Caki2 (cell line): ENCODE measurements at places on chromosomes 1 and 21. TPM values are rescaled to one million over a fixed set of nuclear protein-coding genes. Genes with fewer than 3 reads are reported as not detected.

DNA sequence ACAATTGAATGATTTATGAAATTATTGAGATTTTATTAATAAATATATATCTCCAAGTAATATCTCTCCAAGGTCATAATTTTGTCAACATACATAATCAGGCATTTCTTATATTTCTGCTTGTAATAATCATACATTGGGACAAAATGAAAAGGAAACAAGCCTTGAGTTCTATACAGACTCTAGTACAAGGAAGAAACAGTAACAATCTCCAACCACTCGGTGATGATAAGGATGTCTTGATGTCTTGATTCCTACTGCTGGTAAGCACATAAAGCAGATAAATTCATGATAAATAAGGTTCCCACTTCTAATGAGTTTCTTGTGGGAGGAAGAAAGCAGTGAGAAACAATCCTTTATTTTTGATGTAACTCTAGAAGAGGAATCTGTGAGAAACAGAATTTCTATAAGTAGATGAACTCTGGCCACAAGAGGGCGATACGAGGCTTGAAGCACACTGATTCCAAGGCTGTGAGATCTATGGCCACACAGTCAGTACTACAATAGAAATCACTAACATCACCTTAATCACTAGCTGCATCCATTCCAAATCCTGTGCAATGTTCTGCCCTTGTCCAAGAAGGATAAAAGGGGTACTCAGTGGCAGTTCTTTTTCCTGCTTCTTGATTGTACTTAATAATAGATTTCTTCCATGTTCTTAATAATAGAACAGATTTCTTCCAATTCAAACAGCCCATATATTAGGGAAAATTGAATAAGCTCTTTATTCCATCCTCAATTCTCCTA is 41.4 kb upstream of the LRRC8B start:
- DNase-seq: peak; percentile 38

SELP gene
- not detected in 2 replicates for total RNA-seq

DMBX1 gene
- total RNA-seq: not detected in 2 replicates

- no peak for DNase-seq
Observed at GRCh38 chr1:115218699-115219098, 119.3 kb downstream of the NGF start.

PRRX1 gene
- total RNA-seq: not detected in 2 replicates

- no peak for DNase-seq
Observed at GRCh38 chr1:224188286-224188685, 5.2 kb downstream of the DEGS1 start.

DNA sequence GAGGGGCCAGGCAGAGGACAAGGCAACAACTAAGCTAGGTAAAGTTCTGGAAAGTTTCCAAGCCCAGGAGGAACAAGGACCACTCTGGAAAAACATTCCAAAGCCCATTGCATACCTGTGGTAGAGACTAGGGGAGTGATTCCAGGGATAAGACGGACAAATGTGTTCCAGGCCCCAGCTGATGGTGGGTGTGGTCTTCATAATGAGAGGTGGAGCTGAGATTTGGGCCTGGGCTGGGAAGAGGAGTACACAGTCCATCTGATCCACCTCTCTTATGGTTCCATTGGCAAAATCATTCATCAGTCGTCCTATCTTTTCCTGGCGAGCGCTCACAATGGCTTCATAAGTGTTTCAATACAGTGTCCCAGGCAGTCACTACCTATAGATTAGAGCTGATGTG is 4.5 kb downstream of the KLHDC7A start:
- DNase-seq: no peak

MSH4 gene
- not detected in 2 replicates for total RNA-seq

DNA sequence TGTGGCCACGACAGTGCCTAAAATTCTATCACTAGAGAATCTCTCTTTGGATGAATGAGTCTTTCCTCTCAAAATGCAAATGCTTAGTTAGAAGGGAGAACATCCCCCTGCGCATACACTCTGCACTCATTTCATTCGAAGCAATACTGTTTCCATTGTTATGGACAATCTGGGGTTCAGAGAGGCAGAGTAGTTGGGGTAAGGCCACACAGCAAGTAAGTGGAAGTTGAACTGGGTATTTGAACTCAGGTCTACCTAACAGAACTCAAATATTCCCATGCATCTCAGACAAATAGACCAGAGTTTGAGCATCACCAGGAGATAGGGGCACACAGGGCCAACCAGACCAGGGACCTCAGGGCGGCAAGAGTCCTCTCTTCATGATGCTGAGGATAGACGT is 25.5 kb downstream of the RAP1GAP start:
- DNase-seq: no peak

DNA sequence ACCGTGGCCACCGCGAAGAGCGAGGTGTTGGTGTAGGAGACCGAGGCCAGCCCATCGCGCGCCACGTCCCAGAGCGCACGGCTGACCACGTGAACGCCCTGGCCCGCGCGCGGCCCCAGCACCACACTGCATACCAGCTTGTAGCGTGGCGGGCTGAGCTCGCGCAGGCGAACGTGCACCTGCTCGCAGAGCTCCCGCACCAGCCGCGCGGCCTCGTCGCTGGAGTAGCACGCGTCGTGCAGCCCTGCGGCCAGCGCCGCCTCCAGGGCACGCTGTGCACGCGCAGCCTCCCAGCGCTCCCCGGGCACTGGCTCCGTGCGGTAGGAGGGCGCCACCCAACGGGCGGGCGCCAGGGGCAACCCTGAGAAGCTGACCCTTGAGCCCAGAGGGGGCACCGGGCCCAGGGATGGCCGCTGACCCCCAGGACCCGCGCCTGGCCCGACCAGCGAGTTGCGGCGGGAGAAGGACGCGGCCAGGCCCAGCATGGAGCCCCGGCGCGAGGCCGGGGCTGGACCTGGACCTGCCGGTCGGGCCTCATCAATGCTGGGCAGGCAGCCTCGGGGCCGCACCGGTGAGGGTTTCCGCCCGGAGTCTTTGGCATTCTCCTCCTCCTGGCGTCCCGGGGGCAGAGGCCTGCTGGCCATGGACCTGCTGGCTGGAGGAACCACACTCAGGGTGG is 987 bp downstream of the DYNLT4 start:
- no peak for DNase-seq

- no peak for DNase-seq
Observed at GRCh38 chr1:211939876-211940468, 95.4 kb downstream of the INTS7 start.

DNA sequence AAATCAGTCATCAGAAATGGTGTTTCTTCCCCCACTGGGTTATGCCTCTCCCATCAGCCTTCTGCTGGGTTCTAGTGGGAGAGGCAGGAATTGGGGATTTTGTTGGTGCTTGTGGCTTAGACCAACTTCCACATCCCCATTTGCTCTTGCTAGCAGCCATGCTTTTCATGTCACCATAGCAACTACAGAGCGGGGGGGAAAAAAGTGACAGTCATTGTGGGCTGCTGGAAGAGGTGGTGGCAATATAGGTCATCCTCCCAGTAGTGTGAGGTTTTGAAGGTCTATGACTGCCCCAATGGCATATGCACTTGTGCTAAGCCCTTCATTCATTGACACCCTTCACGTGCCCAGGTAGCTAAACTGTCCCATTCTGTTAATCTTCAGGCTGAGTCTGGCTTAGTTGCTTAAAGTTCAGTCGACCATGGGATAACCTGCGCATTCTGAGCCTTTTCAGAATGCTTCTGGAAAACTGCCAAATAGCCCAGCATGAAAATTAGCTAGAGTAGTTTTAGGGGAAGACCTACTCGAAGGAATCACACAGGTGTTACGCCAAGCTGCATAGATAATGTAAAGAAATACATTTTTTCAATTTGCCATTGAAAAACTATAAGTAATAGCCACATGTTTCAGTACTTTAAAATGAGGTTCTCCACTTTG is 53.7 kb upstream of the ZNF326 start:
- DNase-seq: peak; percentile 51

- DNase-seq: no peak
Observed at GRCh38 chr1:217211486-217211885, 419.4 kb downstream of the GPATCH2 start.

TAL1 gene
- not detected in 2 replicates for total RNA-seq

REN gene
- not detected in 2 replicates for total RNA-seq

AADACL4 gene
- total RNA-seq: not detected in 2 replicates

SLAMF6 gene
- total RNA-seq: not detected in 2 replicates

NBL1 gene
- 135 and 160 TPM in 2 replicates for total RNA-seq

DNA sequence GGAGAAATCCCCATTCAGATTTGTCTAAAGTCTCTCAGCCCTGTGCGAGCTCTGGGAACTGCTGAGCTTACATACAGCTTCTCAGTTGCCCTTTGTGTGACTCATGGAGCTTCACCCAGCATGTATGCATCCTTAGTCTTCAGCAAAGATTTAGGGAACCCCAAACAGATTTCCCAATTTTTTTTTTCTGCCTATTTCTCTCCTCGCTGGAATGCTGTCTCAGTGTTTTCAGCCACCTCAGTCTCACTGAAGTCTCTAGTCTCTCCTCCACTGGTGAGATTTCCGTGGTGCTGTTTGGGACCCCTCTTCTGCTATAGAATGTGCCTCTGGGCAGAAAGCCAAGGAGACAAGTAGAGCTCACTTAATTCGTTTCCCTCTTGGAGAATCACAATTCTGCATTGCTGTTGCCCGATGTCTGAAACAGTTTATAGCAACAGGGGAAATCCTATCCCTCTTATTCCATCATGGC is 28.1 kb upstream of the TXLNA start:
- DNase-seq: no peak

GRCh38 chr1:96968541-96968940 is 247.0 kb downstream of the PTBP2 start:
- DNase-seq: no peak

DNA sequence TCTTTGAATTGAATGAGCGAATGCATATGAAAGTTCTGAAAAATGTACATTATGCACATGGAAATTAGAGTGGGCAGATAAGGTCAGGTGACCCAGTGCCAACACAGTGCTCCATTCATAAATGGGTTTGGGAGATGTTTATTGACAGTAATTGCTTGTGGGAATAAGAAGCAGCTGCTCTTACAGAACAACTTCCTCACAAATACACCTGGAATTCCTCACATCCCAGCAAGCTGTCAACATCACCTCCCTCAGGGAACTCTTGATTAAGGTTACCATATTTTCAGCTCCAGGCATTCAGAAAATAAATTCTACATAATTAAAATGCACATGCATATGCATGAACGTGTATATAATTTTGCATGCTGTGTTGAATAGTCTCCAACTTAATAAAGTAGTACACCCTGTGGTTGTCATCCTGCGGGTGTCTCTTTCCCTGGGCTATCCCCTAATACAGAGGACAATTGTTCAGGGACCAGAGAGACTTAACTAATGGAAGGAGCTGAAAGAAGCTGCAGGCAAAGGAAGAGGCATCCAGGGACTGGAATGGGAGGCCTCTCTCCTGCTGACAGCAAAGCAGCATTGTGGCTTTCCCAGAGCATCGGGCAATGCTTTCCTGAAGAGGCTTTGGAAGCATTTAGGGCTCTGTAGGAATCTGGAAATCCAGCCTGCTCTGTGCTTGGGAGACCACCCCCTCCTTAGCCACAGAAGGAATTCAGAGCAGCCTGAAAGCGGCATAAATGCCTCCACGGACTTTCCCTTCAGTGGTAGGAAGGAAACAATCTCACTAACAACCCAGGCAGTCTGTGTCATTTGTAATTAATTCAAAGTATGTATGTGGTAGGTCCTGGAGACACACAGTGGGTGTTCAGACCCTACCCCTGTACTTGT is 55.2 kb upstream of the GNG12 start:
- DNase-seq: no peak

RLF gene
- 4.3 and 5.2 TPM in 2 replicates for total RNA-seq

EDARADD gene
- not detected in 2 replicates for total RNA-seq

- no peak for DNase-seq
Observed at GRCh38 chr1:160522622-160523345, at the start of gene SLAMF6. TSS of gene SLAMF6 (minus strand) at chr1:160523255. CDS start at chr1:160523192, 63 bp downstream.

DNA sequence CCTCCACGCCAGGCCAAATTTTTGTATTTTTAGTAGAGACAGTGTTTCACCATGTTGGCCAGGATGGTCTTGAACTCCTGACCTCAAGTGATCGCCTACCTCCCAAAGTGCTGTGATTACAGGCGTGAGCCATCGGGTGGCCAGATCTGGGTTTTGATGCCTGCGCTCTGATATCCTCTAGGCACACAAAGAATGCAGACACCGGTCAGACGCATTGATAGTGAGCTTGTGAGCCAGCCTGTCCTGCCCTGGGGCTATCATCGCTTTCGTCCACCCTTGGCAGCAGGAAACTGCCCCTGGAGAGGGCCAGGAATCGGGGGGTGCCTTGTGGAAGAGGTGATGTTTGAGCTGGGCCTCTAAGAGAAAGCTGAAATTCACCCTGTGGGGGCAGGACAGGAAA is 4.0 kb downstream of the FBLIM1 start:
- no peak for DNase-seq

- no peak for DNase-seq
Observed at GRCh38 chr1:79726911-79727310, 720.4 kb upstream of the ADGRL4 start.

IER5 gene
- 12.5 and 15.1 TPM in 2 replicates for total RNA-seq

AMY1C gene
- not detected in 2 replicates for total RNA-seq

DNA sequence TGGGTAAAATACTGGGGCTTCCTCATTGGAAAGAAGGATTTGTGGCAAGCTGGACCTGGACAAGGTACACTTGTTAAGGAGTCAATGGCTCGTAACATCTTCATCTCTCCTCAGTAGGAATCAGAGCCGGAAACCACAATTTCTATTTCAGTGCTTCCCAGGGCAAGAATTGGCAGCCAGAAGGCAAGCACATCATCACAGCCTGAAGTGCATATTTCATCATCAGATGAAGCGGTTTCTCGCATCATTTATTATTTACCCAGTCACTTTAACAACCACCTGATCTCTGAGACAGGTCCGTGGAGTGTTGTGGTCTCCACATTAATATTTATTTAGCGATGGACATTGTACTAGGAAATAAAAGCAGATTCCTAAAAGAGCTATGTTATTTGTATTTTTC is 55.0 kb downstream of the KCNJ15 start:
- peak; percentile 92 for DNase-seq

- no peak for DNase-seq
Observed at GRCh38 chr1:226461087-226461486, 53.2 kb upstream of the PARP1 start.

DNA sequence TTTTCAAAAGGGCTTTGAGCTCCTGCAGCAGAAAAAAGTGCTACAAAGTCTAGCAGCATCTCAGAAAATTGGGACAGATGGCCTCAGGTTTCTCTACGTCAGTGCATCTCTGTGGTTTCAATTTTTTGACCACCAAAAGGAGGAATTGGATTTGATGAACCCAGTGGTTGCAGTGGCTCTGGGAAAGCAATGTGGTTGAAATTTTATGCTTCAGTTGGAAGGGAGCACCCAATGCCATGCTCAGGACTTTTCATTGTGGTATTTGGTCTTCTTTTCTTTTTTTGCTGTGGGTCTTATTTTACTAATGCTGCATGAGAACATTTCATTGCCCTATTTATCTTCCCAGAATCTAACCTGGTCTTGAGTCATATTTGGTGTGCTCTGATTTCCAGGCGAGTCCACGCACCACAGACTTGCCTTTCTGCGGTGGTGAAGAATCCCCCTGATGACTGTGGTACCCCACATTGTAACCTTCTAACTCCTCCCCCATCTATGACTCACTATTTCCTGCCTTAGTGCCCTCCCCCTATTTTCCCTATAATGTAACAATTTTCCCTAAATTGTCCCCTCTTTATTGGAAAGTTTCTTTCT is 56.7 kb downstream of the S1PR1 start:
- no peak for DNase-seq

DNA sequence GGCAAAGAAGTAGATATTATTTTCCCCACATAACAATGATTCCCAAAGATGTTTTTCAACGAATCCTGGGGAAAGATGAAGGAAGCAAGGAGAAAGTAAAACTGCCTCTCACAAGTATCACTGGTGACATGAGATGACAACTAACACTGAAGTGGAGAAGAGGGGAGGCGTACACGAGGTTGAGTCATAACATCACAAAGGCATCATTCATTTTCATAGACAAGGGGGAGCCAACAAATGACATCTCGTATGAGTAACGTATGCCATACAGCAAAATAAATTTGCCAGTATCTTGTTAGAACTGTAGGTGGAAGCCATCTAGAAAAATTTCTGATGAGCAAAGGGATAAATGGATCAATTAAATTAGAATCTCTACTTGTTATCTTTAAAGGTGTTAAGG is 56.6 kb downstream of the ATP1B1 start:
- no peak for DNase-seq
